ENCODE measurements at places on chromosomes 5 and 9. TPM values are rescaled to one million over a fixed set of nuclear protein-coding genes. Genes with fewer than 3 reads are reported as not detected.

- no peak for DNase-seq
These were observed 11.1 kb downstream of the TGFBR1 start for GRCh38 chr9:99116003-99116411.

Gene STARD4
- 4.5 TPM for polyA plus RNA-seq

GRCh38 chr9:119877306-119877705, 508.1 kb upstream of the BRINP1 start:
- no peak for DNase-seq

DNA sequence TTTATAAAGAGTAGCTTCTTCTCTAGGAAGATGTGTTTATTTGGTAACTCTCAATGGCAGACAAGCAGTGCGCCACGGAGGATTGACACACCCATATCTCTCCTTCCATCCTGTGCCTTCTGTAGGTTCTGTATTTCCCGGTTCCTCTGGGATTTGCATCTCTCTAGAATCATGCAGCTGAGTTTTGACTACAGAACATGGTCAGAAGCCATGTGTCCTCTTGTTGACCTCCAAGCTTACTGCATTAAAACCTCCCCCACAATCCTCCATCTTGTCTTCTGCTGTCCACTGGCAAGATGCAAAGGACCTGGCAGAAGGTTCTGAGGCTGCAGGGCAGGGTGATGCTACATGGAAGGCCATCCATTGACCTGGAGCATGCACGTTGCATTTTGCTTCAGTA, 482.0 kb downstream of the DMRT2 start:
- DNase-seq: no peak

DNA sequence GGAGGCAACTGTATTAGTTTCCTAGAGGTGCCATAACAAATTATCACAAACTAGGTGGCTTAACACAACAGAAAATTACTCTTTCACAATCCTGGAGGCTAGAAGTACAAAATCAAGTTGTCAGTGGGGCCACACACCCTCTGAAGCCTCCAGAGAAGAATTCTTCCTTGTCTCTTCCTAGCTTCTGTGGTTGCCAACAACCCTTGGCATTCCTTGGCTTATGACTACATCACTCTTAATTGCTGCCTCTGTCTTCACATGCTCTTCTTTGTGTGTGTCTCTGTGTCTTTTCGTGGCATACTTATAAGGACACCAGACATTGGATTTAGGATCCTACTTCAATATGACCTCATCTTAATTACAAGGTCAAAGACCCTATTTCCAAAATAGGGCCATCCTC, 327.5 kb downstream of the CHSY3 start:
- DNase-seq: no peak

- no peak for DNase-seq
These were observed 434.0 kb downstream of the GADD45G start for GRCh38 chr9:90038763-90039162.

DNA sequence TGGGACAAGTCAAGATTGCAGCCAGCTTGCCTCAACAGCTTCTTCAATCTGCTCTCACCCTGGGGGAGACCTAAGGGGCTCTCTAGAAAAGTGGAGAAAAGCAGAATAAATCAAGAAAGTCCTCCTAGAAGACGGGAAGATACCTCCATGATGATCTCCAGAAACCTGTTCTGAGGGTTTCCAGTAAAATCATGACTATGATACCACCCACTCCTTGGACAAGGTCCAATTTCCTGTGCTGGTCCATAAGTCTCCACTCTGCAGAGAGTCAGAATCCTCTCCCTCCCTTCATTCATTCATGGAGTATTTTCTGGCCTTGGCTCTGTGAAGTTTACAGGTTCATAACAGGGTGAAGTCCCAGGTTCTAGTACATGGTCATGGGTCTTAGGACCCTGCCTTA, 168.6 kb downstream of the SLC12A2 start:
- DNase-seq: no peak
